ENCODE measurements at places on chromosomes 2 and 18.

GRCh38 chr2:111897924-111898702 is at the start of gene MERTK:
Gene MERTK (plus strand): TSS chr2:111898607. CDS start chr2:111898736, 129 bp downstream.
- DNase-seq: peak; percentile 18

DNA sequence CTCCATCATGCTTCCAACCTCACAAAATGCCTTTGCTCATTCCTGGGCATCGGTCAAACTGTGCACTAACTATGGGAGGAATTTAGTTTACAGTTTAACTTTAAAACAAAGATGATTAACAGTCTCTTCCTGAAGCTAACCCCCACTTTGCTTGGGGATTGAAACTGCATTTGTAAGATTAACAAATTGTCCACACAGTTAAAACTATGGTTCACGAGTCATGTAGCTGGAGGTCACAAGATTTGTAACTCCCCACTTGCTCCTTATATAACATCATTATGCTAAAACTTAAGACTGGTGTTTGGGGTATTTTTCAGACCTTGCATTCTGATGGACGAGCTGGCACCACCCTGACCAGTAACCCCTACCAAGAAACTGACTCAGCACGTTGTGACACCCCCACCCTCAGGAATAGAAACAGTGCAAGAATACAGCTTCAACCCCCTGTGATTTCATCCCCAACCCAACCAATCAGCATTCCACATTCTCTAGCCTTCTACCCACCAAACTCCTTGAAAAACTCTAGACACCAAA is 252.3 kb downstream of the MBD5 start:
- no peak for DNase-seq

- DNase-seq: no peak
Observed at GRCh38 chr2:15298770-15299169, 262.4 kb downstream of the NBAS start.

GRCh38 chr2:103667335-103667884 is 905.6 kb downstream of the TMEM182 start:
- DNase-seq: no peak

DNA sequence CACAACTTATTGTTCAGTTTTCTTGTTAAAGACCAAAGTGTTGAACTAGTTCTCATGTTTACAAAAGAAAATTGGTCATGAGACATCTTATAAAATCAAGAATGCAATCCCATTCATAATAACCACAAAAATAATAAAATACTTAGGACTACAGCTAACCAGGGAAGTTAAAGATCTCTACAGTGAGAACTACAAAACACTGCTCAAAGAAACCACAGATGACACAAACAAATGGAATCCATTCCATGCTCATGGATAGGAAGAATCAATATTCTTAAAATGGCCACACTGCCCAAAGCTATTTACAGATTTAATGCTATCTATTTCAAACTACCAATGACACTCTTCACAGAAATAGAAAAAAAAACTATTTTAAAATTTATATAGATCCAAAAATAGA is 1354.8 kb upstream of the CDH2 start:
- DNase-seq: no peak

- no peak for DNase-seq
Observed at GRCh38 chr2:230891509-230891908, 26.8 kb downstream of the ITM2C start.

GRCh38 chr2:30332791-30333453 is 101.6 kb downstream of the LBH start:
- peak; percentile 30 for DNase-seq

GRCh38 chr2:136443661-136444060 is 321.7 kb upstream of the THSD7B start:
- DNase-seq: no peak

DNA sequence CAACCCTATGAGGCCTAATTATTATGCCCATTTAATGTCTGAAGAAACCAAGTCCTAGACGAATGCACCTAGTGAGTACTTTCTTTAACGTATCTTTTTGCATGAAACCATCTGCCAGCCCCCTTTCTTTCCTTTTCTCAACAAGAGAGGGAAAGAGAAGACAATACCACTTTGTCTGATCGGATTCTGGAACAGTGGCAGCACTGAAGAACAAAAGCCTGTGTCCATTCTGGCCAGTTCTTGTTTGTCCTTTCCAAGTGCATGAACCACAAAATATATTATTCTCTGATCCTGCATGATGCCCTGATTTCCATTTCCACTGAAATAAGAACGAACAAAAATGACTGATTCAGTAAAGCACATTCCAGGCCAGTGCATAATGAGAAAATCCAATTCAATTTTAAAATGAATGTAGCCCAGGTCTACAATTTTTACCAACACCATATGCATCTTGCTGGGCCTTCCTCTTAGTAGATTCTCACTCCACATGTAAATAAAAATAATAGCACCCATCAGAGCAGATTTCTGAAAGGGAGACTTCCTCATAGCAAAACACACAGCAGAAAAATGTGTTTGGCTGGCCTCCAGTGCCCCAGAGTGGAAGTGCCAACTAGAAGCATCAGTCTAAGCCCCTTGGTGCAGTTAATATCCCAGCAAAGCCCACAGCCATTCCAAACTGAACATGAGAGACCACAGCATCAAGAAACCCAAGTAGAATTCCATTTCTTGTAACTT is 422.6 kb upstream of the ID2 start:
- no peak for DNase-seq

- no peak for DNase-seq
Observed at GRCh38 chr2:156004459-156004858, 328.1 kb downstream of the NR4A2 start.

GRCh38 chr2:1693723-1694122 is 50.6 kb downstream of the PXDN start:
- no peak for DNase-seq

- no peak for DNase-seq
Observed at GRCh38 chr2:27685577-27685976, 21.9 kb downstream of the SLC4A1AP start.

GRCh38 chr2:12809526-12809925 is 92.8 kb downstream of the TRIB2 start:
- DNase-seq: no peak

GRCh38 chr2:174597009-174597344 is 627 bp downstream of the WIPF1 start:
- DNase-seq: no peak

GRCh38 chr18:74806700-74807416 is 209.2 kb downstream of the ZNF407 start:
- no peak for DNase-seq

DNA sequence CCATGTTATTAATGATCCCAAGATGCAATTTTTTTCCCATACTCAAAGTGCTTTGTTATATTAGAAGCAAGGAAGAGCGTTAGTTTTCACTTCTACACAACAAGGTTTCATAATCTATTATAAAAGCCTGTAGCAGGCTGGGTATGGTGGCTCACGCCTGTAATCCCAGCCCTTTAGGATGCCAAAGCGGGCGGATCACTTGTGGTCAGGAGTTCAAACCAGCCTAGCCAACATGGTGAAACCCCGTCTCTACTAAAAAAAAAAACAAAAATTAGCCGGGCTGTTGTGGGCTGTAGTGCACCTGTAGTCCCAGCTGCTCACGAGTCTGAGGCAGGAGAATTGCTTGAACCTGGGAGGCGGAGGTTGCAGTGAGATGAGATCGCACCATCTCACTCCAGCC is 19.0 kb upstream of the SERPINB2 start:
- no peak for DNase-seq

GRCh38 chr2:29761278-29761677 is 160.1 kb downstream of the ALK start:
- DNase-seq: no peak

GRCh38 chr18:57890266-57890665 is 87.2 kb upstream of the ATP8B1 start:
- no peak for DNase-seq

DNA sequence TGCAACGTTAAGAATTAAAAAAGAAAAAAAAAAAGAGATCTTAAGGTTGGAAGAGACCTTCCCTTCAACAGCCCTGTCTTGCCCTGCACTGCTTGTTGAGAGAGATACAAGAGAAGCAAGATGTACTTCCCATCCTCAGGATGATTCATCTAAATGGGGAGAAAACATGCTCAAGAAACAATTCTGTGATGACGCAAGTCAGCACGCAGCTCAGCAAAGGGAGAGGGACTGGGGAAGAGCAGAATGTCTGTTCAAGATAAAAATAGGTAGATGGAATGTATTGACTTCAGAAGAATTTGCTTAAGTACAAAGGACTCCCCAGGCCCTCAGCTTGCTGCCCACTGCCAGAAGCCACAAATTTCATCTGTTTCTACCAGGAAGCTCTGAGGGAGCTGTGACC is 198.2 kb upstream of the SPRED2 start:
- DNase-seq: no peak
